ENCODE measurements at places on chromosomes 5 and 9. TPM values are rescaled to one million over a fixed set of nuclear protein-coding genes. Genes with fewer than 3 reads are reported as not detected.

DNA sequence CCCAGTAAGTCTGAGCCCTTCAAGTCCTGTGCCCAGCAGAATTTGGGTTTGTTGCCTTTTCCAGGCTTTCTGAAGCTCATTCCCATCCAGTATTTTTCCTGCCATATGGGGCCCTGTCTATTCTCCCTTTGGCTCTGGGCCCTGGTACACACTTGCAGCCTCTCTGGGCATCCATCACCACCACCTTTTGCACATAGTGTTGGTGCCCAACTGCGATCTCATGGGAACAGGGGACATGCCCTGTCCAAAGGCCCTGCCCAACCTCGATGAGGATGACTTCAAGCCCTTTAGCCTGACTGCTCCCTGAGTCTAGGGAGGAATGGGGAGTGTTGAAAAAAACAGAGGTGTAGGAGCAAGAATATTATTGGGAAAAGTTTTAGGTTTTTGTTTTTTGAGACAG is 11.5 kb downstream of the RGS3 start:
- no peak for DNase-seq

DNA sequence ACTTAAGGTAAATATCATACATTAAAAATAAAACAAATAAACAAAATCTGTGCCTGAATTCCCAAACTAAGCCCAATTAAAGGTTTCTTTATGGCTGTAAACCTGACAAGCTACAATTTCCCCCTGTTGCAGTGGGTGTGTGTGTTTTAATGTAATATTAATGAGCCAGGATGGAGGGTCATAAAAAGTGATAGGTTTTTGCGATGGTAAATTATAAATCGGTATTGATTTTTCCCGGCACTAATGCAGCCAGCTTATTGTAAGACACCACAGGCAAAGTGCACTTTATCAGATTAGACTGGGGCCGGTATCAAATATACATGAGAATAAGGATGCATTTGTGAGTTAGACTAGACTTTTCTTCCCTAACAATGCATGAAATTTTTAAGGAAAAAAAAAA is 120.4 kb downstream of the EBF1 start:
- DNase-seq = no peak

- no peak for DNase-seq
Observed at GRCh38 chr5:26321278-26321677, 717.1 kb downstream of the CDH9 start.

- no peak for DNase-seq
Observed at GRCh38 chr9:113502427-113503034, 39.0 kb downstream of the RGS3 start.

GRCh38 chr5:159263569-159263905 is 447 bp downstream of the UBLCP1 start:
- DNase-seq = no peak

DNA sequence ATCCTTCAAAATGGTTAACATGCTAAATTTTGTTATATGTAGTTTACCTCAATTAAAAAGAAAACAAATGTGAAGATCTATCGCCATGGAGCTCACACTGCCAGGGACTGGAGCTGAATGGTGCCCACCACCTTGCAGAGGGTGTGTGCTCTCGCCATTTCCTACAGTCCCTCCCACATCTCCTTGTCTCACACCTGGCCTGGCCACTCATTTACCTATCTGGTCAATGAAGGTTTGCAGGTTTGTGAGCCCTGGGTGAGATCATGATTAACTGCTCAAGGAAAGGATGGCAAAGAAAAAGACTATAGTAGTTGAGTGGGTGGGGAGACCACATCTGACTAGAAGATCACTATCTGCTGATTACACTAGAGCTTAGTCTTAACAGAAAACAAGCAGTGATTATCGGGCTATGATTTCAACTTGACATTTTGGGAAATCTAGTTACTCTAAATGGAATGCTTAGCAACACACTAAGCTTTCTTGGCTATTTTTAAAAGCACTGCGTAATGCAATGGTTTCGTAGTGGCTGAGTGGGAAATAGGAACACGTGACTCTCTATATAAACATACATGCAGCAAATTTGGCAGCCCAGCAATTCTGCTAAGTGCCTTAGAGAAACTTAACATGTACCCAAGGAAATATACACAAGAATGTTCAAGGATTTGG is 27.3 kb downstream of the PUM3 start:
- DNase-seq = no peak

GRCh38 chr5:17743580-17744435 is 109.5 kb downstream of the TAF11L14 start:
- DNase-seq = peak; percentile 63

DNA sequence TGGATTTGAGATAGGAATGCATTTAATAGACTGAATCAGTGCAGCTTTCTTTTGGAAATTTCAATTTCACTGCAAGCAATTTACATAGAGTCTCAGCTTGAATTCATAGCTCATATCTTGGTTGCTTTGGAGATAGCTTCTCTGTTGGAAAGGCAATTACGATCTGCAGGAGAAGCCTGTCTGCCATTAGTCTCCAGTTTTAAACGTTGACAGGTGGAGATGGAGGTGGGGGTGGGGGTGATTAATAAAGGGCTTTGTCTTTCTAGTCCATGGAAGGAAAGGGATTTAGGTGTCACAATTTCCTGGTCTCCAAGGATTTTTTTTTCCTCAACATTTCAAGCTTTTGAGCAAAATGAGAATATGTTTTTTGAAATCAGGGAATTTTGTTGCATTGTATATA is 184.7 kb downstream of the CARTPT start:
- DNase-seq = no peak

Gene CDKN2B
- not detected for total RNA-seq

Gene TGFBR1
- total RNA-seq = 19.1 TPM

Gene ARL10
- 0.20 TPM for total RNA-seq

All from MG63 (cell line).